ENCODE measurements at places on chromosomes 4 and X.

DNA sequence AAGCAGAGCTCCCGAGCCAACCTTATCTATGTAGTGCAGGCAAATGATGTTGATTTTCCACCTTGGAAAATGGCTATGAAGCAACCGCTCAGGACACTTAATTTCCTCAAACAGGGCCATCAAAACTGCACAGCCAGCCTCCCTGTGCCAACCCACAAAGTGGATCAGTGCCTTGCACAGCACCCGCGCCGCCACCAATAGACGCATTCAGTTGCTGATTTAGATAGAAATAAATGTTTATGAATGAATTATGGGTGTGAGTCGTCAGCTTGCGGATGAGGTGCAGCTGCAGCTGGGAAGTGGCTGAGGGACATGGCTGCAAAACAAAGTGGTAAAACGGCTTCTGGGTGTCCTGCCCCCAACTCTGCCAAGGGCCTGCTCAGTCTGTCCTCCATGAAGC is 47.0 kb downstream of the SOD3 start:
- DNase-seq, result no peak

DNA sequence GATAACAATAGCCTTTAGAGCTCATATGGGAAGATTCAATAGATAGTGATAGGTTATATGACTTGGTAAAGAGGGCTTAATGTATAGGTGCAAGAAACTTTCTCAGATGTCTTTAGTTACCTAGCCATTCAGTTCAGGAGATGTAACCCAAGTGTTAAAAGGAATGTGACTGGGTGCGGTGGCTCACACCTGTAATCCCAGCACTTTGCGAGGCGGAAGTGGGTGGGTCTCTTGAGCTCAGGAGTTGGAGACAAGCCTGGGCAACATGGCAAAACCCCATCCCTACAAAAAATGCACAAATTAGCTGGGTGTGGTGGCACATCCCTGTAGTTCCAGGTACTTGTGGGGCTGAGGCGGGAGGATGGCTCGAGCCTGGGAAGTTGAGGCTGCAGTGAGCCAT is 7.9 kb downstream of the TET2 start:
- no peak for DNase-seq

DNA sequence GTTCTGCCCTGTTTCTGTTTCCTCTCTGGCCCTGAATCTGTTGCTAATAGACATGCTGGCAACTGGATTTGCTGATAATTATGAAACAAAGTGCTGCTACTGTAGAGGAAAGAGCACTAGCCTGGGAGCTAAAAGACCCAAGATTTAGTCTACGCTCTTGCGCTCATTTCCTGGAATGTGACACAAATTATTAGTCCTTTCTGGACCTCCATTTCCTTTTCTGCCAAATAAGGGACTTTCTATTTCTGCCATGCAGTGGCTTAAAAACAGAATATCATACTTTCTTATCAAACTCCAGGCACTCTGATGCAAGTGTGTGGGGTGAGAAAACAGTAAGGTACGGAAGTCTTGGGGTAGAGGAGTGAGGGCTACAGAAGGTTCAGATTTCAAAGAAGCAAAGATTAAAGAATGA is 48.3 kb upstream of the GPR174 start:
- DNase-seq, result no peak

DNA sequence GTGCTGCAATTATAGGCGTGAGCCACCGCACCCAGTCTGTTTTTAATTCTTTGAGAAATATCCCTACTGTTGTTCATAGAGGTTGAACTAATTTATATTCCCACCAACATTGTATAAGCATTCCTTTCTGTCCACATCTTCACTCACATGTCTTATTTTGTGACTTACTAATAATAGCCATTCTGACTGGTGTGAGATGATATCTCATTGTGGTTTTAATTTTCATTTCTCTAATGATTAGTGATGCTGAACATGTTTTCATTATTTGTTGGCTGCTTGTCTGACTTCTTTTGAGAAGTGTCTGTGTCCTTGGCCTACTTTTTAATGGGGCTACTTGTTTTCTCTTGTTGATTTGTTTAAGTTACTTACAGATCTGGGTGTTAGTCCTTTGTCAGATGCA is 310.9 kb upstream of the MAOA start:
- DNase-seq, result no peak

DNA sequence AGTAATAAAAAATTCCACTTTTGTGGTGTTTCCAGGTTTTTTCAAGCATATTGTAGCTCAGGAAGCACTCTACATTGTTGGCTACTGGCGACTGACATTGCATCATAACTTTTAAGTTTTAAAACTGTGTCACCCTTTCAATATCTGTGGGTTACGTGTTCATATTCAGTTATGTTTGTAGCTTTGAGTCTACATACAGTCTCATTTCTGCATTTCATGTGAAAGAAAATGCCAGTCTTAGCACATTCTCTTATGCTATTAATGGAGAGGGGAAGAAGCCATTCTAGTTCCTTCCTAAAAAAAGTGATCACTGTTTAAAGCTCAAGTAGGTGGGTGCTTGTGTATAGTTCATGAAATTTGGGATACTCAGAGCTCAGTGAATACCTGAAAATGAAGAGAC is 38.1 kb downstream of the DIAPH2 start:
- no peak for DNase-seq

Measured in D341Med (cell line).